ENCODE measurements at places on chromosomes 1 and 21. TPM values are rescaled to one million over a fixed set of nuclear protein-coding genes. Genes with fewer than 3 reads are reported as not detected.

The TIE1 gene
- total RNA-seq: 478 TPM

The EDARADD gene
- not detected for total RNA-seq

The DENND2D gene
- 0.20 TPM for total RNA-seq

The COL11A1 gene
- total RNA-seq: not detected

The SLC45A3 gene
- 13.7 TPM for total RNA-seq

The SH3D21 gene
- 0.40 TPM for total RNA-seq

The CHD5 gene
- total RNA-seq: not detected

The KCNJ9 gene
- total RNA-seq: not detected

The TMEM51 gene
- total RNA-seq: 11.9 TPM

The MAP3K7CL gene
- total RNA-seq: 9.5 TPM

The VCAM1 gene
- 2.3 TPM for total RNA-seq

The C1orf210 gene
- not detected for total RNA-seq

The GPR52 gene
- not detected for total RNA-seq

The EFNA3 gene
- 0.80 TPM for total RNA-seq

The LCE2A gene
- not detected for total RNA-seq

The EPS8L3 gene
- total RNA-seq: not detected

The SLAMF8 gene
- not detected for total RNA-seq

The AGMAT gene
- 1.6 TPM for total RNA-seq

The CIART gene
- total RNA-seq: 0.60 TPM

The ILDR2 gene
- total RNA-seq: not detected

The CD84 gene
- total RNA-seq: not detected

The CFAP126 gene
- total RNA-seq: not detected

The VHLL gene
- not detected for total RNA-seq

The BCL2L15 gene
- total RNA-seq: 0.07 TPM

The IQCC gene
- total RNA-seq: 2.6 TPM

The TDRD10 gene
- 2.6 TPM for total RNA-seq

The OR2M4 gene
- not detected for total RNA-seq

The CD5L gene
- total RNA-seq: not detected

The EPHA10 gene
- total RNA-seq: not detected

The GBP4 gene
- total RNA-seq: 22.5 TPM

The SDCCAG8 gene
- 23.1 TPM for total RNA-seq

The TMPRSS15 gene
- total RNA-seq: not detected

The PCBP3 gene
- not detected for total RNA-seq

The CHI3L2 gene
- total RNA-seq: not detected

The DCST2 gene
- total RNA-seq: not detected

The RAB7B gene
- total RNA-seq: not detected

The CCT3 gene
- 398 TPM for total RNA-seq

The LCK gene
- total RNA-seq: not detected

The STPG1 gene
- 6.2 TPM for total RNA-seq

The TAL1 gene
- total RNA-seq: 25.8 TPM

The CORT gene
- total RNA-seq: 0.13 TPM

The BEST4 gene
- total RNA-seq: not detected

Data from mammary microvascular endothelial cell (primary cell).